BE2C (cell line): ENCODE measurements at places on chromosomes 5 and 9.
A peak's percentile ranks its signal among the peaks of the same experiment; 100 is the strongest.

- DNase-seq, result no peak
Observed at GRCh38 chr5:33539212-33539611, 98.4 kb downstream of the TARS1 start.

DNA sequence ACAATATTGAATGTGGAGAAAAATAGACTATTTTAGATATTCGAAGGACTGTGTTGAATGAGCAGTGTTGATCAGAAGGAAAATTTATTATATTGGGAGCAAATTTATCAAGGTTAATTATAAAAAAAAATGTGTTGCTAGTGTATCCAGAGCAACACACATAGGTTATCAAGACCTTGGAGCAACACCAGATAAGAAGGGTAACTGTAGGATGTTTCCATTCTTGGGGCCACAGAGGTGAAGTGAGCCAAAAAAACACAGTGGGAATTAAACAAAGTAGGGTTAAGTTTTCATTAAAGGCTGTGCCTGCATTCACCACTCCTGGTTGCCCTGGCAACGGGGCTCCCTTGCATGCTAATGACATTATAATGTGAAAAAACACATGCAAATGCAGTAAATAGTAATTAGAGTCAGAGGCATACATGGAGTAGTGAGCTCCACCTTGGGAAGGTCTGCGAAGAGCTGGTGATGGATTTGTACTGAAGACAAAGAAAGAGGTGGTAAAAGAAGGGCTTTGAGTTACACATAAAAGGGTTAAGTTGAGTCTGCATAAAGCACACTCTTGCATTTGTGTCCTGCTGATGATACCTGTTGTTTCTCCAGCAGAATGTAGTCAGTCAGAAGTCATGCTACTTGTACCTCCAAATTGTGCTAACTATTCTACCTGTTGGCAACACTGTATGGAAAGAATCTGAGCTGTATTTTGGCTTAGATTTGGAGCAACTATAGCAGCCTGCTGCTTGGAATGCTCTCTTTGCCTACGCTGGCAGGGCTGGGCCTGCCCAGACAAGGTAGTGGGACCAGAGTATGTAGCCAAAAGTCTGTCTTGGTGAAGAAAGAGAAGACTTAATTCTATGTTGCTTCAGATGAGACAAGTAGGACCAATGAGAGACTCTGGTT lies 59.6 kb downstream of the ATG10 start:
- no peak for DNase-seq

GRCh38 chr5:96257904-96258303 lies 175.1 kb downstream of the PCSK1 start:
- no peak for DNase-seq

- no peak for DNase-seq
Observed at GRCh38 chr5:114448481-114448880, 86.6 kb downstream of the KCNN2 start.

DNA sequence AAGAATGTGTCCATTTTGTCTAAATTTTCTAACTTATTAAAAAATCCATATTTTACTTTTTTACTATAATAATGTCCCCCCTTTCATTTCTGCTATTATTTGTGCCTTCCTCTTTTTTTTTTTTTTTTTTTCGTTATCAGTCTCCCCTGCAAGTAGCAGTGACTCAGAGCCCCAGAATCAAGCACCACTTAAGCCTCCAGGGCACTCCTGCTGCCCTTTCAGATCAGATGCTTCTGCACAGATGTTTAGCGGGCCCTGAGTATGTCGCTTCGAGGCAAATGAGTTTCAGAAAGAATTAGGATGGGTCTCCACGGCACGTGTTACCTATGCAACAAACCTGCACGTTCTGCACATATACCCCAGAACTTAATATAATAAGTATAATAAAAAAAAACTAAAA lies 11.7 kb downstream of the MED7 start:
- peak; percentile 48 for DNase-seq

GRCh38 chr5:35066260-35066795 lies 18.6 kb upstream of the AGXT2 start:
- DNase-seq, result no peak

DNA sequence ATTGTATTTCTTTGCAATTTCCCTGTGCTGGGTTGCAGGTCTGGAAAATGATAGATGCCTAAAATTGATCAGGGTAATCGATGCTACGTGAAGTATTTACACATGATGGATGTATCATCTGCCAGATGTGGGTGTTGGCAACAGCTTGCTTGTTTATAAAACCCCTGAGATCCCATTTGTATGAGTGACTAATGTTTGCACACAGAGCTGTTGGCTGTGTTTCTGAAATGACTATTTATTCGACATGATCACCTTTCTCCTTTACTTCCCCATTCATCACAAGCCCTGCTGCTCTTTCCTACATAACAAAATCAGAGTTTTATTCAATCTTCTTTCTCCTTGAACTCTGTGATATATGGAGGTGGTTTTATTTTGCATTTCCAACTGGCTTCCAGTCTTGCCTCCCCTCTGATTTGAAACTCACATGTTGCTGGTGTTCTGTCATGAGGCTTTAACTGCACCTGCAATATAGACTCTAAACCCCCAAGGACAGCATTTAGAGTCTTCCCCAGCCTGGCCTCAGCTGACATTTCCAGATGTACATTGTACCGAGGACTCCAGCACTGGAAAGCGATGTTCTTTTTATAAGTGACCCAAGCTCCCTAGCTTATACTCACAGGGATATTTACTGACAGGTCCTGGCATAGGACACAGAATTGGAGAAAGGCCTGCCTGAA lies 50.7 kb upstream of the SHB start:
- no peak for DNase-seq

GRCh38 chr5:56638768-56639238 lies 176.5 kb upstream of the MAP3K1 start:
- no peak for DNase-seq

DNA sequence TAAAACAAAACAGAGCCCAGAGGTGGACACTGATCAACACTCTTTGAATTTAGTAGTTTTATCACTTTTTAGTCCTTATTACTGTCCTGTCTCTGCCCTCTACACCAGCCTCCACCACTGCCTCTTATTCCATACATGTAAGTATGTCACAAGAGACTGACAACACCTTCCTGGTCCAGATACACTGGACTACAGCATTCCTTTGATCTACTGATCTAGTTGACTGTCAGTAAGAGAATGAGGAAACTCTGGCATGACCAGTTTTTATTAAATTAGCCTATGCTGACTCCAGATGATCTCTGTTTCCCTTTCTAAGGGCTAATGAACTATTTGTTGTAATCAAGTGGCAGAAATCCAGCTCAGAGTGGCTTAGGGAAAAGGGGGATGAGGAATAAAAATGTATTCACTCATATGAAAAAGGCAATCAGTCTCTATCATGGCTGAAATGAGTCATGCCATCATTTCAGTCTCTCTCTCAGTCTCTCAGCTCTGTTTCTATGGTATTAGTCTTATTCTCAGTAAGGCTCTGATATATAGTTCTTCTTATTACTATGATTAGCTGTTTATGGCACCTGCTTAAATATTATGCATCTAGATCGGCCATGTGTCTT lies 5.5 kb downstream of the ARHGEF37 start:
- no peak for DNase-seq

GRCh38 chr5:151675611-151676313 lies 11.0 kb downstream of the SPARC start:
- no peak for DNase-seq

DNA sequence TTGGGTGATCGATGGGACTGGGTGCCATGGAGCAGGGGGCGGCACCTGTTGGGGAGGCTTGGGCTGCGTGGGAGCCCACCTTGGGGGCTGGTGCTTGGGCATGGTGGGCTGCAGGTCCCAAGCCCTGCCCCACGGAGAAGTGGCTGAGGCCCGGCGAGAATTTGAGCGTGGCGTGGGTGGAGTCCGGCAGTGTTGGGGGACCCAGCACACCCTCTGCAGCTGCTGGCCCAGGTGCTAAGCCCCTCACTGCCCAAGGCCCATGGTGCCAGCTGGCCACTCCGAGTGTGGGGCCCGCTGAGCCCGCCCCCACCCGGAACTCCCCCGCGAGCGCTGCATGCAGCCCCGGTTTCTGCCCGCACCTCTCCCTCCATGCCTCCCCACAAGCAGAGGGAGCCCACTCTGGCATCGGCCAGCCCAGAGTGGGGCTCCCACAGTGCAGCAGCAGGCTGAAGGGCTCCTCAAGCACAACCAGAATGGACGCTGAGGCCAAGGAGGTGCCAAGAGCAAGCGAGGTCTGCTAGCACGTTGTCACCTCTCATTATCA lies 1178.6 kb upstream of the CDH10 start:
- no peak for DNase-seq

GRCh38 chr9:132069046-132069898 lies 10.4 kb downstream of the MED27 start:
- no peak for DNase-seq

DNA sequence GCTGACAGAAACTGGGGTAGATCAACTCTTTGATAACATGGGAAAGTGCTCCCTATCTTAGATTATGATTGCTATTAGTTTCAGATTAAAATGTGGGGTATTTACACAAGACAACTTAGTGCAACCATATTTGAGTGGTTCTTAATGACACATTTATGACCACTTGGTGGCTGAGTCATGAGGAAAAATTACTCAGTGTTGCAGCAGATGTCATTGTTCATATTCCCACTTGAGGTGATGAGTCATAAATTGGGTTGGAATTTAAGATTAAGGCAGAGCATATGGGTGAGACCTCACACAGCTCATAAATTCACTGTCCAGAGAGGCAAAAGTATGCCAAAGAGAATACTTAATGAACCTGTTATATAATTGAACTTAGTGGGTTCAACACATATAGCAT lies 408.3 kb downstream of the DMRT2 start:
- no peak for DNase-seq

- DNase-seq, result no peak
Observed at GRCh38 chr9:134653259-134654009, 11.8 kb downstream of the COL5A1 start.

DNA sequence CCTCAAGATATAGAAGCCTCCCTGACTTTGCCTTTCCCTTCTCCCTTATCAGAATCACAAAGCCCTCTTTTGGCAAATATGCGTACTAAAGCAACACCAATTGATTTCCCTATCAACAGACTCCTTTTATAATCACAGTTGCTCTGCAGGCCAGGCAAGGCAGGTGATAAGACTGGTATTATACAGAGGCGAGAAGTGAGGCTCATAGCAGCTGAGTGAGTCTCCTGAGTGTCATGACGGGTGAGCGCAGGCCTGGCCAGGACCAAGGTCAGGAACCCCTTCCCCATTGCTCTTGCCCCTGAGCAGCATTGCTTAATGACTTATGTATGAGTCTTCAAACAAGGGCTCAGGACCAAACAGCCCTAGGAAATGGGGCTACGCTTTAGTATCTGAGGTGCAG lies 70.8 kb downstream of the FBXO38 start:
- DNase-seq, result no peak

- peak; percentile 57 for DNase-seq
Observed at GRCh38 chr5:132813599-132814502, 749 bp downstream of the SOWAHA start.

- DNase-seq, result no peak
Observed at GRCh38 chr5:133667217-133667616, 54.9 kb upstream of the FSTL4 start.

- DNase-seq, result no peak
Observed at GRCh38 chr5:2311851-2312250, 429.1 kb upstream of the IRX4 start.

DNA sequence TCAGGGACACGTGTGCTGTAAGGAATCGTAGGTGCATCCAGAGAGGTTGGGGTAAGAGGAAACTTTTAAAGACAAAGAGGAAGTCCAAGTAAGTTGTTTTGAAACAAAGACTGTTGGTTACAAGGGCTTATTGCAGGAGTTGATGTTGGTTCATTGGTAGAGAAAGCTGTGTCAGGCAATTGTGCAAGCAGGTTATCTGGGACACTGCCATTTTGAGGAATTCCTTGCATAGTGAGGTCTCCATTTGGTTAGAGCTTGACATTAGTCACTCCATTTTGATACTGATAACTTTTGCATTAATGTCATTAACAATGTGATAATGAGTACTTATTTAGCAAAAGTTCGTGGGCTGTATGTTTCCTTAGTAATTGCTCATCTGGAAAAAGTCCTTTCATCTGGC lies 24.9 kb downstream of the CNOT6 start:
- DNase-seq, result no peak

- no peak for DNase-seq
Observed at GRCh38 chr5:175054243-175054642, 329.9 kb downstream of the MSX2 start.

DNA sequence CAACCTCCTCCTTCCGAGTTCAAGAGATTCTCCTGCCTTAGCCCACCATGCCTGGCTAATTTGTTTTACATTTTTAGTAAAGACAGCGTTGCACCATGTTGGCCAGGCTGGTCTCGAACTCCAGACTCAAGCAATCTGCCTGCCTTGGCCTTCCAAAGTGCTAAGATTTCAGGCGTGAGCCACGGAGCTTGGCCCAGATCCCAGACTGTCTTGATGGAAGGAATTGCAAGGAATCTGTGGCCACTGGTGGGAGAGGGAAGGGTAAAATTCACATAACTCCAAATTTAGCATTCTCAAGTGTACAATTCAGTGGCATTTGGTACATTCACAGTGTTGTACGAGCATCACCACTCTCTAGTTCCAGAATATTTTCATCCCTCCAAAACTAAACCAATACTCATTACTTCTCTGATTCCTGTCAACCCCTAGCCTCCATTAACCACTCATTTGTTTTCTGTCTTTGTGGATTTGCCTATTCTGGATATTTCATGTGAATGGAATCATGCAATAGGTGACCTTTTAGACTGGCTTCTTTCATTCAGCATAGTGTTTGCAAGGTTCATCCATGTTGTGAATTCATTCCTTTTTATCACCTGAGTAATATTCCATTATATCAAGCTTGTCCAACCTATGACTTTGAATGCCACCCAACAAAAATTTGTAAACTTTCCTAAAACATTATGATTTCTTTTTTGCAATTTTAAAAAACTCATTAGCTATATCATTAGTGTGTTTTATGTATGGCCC lies 8.9 kb upstream of the MYO10 start:
- DNase-seq, result no peak

GRCh38 chr5:171927345-171927941 lies 79.0 kb downstream of the FBXW11 start:
- no peak for DNase-seq

- no peak for DNase-seq
Observed at GRCh38 chr9:65449423-65449822, 164.4 kb upstream of the FOXD4L5 start.

DNA sequence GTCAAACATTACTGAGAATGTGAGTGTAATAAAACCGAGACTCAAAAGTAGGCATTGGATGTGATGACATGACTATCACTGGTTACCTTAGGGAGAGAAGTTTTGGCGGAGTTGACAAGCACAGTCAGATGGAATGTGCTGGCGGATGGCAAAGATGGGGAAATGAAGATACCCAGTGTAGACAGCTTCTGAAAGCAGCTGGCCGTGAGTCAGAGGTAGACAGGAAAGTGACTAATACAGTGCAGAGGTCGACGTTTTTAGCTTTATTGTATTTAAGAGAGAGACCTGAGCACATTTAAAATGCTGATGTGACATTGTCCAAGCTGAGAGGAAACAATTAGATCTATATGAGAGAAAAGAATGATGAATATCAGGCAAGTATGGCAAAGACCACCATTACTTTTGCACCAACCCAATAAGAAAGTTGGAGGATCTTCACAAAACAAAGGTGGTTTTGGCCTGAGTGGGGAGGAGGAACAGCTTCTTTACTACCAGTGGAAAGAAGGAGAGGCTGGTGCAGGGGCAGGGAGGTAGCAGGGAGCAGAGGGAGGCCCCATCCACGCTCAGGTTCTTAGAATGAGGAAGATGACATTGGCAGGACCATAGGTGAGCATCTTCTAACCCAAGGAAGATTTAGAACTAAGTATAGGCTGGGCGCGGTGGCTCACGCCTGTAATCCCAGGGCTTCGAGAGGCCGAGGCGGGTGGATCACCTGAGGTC lies 36.7 kb upstream of the KCNIP1 start:
- DNase-seq, result no peak
